Fibroblast of pulmonary artery (primary cell): ENCODE measurements at places on chromosomes 7 and 10.

DNA sequence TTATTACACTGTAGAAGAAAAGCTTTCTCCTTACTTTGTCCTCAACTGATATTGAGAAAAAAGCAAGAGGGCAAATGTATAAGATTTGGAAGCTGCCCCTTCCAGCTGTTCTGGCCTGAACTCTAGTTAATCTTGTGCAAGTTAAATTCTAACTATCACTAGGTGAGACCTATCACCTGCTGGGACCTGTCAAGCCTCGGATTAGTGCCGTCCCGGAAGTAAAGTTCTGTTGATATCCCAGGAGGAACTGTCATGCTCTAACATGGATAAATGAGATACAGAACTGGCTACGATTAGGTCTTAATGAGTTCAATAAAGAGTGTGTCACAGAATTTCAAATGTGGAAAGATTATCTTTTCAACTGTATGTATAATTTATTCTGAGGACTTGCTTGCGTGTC lies 1.2 kb upstream of the BPGM start:
- no peak for DNase-seq

DNA sequence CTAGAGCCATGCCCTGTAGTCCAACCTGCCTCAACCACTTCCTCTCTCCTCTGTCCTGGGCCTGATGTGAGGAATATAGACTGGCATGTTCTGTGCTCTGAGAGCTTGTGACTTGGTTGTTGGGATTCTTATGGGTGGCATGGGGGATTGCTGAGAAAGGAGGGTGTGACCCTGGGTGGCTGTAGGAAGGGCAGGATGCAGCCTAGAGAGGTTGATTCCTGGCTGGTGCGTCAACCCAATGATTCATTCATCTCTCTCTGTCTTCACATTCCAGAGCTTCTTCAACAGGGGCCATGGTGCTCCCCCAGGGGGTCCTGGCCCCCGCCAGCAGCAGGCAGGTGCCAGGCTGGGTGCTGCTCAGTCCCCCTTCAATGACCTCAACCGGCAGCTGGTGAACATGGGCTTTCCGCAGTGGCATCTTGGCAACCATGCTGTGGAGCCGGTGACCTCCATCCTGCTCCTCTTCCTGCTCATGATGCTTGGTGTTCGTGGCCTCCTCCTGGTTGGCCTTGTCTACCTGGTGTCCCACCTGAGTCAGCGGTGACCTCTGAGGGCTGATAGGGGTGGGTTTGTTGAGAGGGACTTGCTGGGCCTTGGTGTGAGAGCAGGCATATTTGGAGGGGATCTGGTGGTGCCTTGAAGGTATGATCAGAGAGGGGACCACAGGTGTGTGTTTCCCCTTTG lies 2.6 kb downstream of the FAM241B start:
- no peak for DNase-seq

GRCh38 chr10:74174521-74174920 lies 23.5 kb downstream of the ADK start:
- DNase-seq: no peak

GRCh38 chr10:119479532-119479931 lies 63.0 kb downstream of the RGS10 start:
- DNase-seq: no peak

DNA sequence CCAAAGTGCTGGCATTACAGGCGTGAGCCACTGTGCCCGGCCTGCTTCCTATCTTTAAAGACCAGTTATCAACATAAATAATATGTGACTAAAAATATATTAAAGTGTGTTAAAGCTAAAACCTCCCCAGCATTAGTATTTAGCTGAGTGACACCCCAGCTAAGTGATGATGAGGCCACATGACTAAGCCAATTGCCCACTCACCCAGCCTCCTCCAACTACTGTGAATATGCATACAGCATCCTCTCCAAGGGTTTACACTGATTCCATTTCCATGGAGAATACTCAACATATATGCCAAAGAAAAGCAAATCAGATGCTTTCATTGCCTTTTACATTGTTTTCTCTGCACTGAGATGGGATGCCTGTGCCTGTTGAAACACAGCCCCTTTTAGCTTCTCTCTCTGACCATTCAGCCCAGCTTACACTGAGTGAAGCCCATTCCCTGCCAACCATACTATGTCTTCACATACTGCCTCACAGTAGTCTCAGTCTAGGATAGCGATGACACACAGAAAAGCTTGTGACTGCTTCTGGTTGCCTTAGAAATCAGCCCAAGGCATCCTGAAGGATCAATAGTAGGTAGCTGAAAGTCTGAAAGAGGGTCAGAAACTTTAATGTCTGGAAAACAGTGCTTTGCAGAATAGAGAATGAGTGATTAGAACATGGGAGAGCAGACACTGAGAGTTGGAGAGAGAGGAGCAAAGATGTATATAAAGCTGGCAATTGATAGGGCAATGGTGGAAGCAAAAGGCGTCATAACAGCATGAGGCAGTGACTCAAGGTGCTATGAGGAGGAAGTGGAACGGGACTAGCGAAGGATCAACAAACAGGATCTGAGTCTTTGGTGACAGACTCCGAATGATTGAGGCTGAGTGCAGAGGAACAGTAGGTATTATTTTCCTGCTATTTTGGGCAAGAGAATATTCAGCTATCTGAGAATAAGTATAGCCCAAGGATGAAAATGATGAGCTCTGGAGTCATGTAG lies 19.8 kb upstream of the ATE1 start:
- DNase-seq: no peak

GRCh38 chr10:12635127-12635541 lies 285.8 kb downstream of the CAMK1D start:
- no peak for DNase-seq

DNA sequence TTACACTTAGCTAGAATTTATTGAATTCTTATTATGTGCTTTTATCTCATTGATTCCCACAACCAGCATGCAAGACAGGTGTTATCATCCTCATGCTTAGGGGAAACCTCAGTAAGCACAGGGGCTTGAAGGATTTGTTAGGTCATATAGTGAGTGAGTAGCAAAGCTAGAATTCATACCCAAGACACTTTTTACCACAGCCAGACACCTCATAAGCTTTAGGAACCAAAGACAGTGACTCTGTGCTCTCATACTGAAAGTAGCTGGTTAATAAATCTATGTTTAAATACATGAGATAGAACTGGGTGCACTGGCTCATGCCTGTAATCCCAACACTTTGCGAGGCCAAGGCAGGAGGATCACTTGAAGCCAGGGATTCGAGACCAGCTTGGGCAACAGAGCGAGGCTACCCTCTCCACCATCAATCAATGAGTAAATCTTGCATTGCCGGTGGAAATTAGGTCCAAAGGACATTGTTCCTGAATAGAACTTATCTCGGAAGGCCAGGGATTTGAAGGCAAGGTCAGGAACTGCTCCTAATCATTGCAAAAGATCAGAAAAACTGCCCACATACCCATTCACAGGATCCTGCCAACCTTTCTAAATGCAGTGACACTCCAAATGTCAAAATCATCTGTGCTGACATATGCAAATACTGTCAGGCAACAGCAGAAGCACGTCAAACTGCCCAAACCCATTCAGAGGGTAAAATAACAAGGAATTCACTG lies 523.5 kb downstream of the PARD3 start:
- no peak for DNase-seq

GRCh38 chr10:116826803-116827202 lies 22.5 kb upstream of the ENO4 start:
- DNase-seq: no peak

GRCh38 chr10:33883881-33884280 lies 549.4 kb upstream of the NRP1 start:
- DNase-seq: no peak

DNA sequence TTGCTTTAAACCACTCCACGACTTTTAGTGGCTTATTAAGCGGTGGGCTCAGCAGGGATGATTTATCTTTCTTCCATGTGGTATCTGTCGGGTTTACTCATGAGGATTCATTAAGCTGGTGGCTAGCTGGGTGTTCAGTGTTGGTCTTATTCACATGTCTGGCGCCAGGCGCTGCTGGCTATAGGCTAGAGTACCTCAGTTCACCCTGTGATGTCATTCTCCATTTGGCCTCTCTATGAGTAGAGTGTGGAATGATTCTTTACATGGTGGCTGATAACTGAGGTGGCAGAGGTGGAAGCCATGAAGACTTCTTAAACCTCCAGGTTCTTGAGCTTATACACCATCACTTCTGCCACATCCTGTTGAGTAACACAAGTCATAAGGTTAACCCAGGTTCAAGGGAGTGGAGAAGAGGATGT lies 115.4 kb downstream of the MLLT10 start:
- no peak for DNase-seq

DNA sequence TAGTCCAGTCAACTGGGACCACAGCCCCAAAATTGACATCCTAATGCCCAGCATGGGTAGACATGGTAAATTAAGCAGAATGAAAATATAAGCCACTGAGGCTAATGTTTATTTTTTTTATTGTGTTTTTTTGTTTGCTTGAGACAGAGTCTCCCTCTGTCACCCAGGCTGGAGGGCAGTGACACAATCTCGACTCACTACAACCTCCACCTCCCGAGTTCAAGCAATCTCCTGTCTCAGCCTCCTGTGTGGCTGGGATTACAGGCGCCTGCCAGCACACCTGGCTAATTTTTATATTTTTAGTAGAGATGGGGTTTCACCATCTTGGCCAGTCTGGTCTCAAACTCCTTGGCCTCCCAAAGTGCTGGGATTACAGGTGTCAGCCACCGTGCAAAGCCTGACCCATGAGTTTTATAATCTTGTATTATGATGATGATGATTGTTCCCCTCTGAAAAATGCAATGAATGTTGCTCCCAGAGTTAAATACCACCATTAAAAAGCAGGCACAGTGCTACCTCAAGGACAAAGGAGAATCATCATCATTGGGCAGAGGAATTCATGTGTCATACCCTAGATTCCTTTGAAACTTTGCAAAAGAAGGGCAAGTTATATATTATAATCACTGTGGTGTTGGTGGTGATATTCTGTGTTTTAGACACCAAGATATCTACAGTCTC lies 228.0 kb downstream of the PARD3 start:
- DNase-seq: no peak

- DNase-seq: no peak
These were observed 64.9 kb downstream of the EEPD1 start for GRCh38 chr7:36217961-36218284.

- DNase-seq: no peak
These were observed 735.6 kb upstream of the MBL2 start for GRCh38 chr10:53508197-53508596.

- DNase-seq: no peak
These were observed 202.9 kb downstream of the DKK1 start for GRCh38 chr10:52517012-52517411.

DNA sequence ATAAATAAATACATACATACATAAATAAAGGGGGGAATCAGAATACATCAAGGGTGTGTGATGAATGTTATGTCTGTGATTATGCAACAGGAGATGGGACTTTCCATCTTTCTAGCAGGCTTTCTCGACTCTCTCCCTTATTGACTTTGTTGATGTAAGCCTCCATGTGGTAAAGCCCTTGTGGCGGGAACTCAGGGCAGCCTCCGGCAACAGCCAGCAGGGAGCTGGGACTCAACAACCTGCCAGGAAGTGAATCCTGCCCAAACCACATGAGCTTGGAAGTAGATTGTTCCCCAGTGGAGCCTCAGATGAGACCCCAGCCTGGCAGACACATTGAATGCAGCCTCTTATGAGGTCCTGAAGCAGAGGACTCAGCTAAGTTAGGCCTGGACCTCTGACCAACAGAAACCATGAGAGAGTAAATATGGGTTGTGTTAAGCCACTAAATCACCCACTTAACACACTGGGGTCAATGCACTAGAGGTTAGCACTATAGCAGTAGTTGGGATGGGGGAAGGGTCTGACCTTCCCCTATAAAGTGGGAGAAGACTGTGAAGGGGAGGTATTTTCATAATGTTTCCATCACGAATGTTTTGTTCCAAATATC lies 104.0 kb downstream of the JCAD start:
- DNase-seq: peak; percentile 50

- DNase-seq: no peak
These were observed 221.8 kb upstream of the MBL2 start for GRCh38 chr10:52994370-52994769.

- peak; percentile 97 for DNase-seq
These were observed 25.1 kb downstream of the TBXAS1 start for GRCh38 chr7:139854124-139854511.

DNA sequence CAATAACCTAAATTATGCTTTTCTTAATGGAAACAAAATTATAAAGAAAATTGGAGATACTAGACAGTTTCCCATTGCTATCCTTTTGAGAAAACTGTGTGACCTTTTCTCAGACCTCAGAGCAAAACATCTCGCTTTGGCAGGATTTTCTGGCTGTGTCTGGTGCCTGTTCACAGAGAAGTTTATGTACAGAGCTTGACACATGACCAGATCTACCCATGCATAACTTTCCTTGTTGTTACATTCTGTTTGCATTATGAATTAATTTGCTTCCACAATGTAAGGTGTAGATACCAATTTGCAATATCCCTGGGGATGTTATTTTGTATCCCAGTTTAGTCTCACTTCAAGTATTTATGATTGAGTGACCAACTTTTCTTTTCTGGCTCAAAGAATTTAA lies 565.0 kb downstream of the XPNPEP1 start:
- DNase-seq: no peak

- DNase-seq: peak; percentile 56
These were observed 159.3 kb downstream of the TNS3 start for GRCh38 chr7:47422611-47423010.

DNA sequence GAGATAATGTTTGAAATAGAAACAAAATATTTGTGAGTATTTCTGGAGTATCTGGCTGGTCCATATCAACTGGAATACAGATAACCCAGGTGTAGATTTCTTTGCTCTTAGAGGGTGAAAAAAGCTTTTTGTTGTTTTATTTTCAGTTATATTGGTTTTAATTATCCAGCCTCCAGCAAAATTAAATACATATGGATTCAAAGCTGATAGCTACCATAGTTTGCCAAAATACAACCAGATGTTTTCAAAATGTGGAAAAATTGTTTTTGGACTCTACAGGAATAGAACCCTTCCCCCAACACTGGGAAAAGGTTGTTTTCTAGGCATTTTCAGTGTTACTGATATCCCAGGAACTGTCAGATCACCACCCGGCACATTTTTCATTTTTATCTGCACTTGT lies 30.1 kb downstream of the LRRC17 start:
- no peak for DNase-seq

- DNase-seq: no peak
These were observed 58.3 kb upstream of the KDM7A start for GRCh38 chr7:140235114-140235513.

- no peak for DNase-seq
These were observed 61.5 kb upstream of the FERD3L start for GRCh38 chr7:19206721-19207120.

- no peak for DNase-seq
These were observed 42.6 kb upstream of the FAM133B start for GRCh38 chr7:92632791-92633190.
